ENCODE measurements at places on chromosomes 3 and 15. TPM values are rescaled to one million over a fixed set of nuclear protein-coding genes. Genes with fewer than 3 reads are reported as not detected.

Gene B3GALNT1
- total RNA-seq = 10.4 TPM

Gene C3orf52
- total RNA-seq = 3.1 TPM

Gene KLHL40
- not detected for total RNA-seq

Gene ROPN1
- not detected for total RNA-seq

Gene ISL2
- not detected for total RNA-seq

Gene DNASE1L3
- total RNA-seq = not detected

Gene MB21D2
- total RNA-seq = 5.3 TPM

Gene ZNF774
- 2.4 TPM for total RNA-seq

Gene GOLGA8H
- total RNA-seq = 0.64 TPM

Gene PLSCR1
- 172 TPM for total RNA-seq

Gene ROBO2
- not detected for total RNA-seq

Gene C2CD4A
- total RNA-seq = not detected

Gene NR2E3
- total RNA-seq = not detected

Gene GORASP1
- total RNA-seq = 25.1 TPM

Gene SPTBN5
- total RNA-seq = 1.1 TPM

Gene PLAAT1
- total RNA-seq = not detected

Gene RGMA
- 0.30 TPM for total RNA-seq

Gene GASK1A
- total RNA-seq = not detected

Gene ATP8B4
- total RNA-seq = 25.0 TPM

Gene PLA2G4F
- total RNA-seq = not detected

Gene INO80
- total RNA-seq = 18.9 TPM

Gene GRK7
- not detected for total RNA-seq

Gene CCDC14
- 63.0 TPM for total RNA-seq

Gene ESYT3
- total RNA-seq = 0.26 TPM

Gene CSTA
- total RNA-seq = not detected

All from activated naive CD8-positive, alpha-beta T cell treated with anti-CD3 and anti-CD28 coated beads, Interleukin-2, amount 10 ng/mL, durations not matched to agents 7 days and 5 days (primary cell).